ENCODE measurements at places on chromosomes 1 and 21.

GRCh38 chr1:26913754-26914619, at the start of gene NR0B2:
Gene NR0B2, minus strand, starts transcription at chr1:26913975. Its CDS starts 35 bp downstream, at chr1:26913940.
- peak; percentile 89 for DNase-seq
- H3K36me3 ChIP-seq, result no peaks in the 10 kb centered on the region
- H3K27me3 ChIP-seq, result no peaks in the 10 kb centered on the region
- H3K4me3 ChIP-seq, result peak within 1 kb of the TSS; percentile 43

GRCh38 chr1:85330711-85331290, 54.4 kb upstream of the BCL10 start:
- no peaks in the 10 kb centered on the region for H3K27me3 ChIP-seq
- H3K27ac ChIP-seq, result peak overlapping the region; percentile 81
- H3K4me3 ChIP-seq, result no peak overlapping the region
- H3K36me3 ChIP-seq, result no peaks in the 10 kb centered on the region
- no peak for DNase-seq
- H3K4me1 ChIP-seq, result peaks cover 26% of the 10 kb centered on the region

DNA sequence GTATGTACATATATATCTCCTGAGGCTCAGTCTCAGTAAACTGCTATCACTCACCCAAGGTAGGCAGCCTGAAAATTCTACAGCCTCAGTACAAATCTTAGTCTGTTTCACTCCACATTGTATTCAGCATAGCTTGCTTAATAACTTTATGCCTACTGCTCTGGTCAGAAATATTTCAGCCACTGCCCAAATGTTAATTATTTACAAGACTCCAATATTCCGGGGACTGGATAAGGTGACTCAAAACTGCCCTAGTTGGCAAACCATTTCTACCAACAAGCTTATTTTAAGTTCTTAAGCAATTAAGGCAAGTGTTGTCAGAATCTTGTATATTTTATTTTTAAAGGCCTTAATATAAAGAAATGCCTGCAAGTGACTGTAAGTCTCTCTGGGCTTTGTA, 114.8 kb downstream of the LRRIQ3 start:
- no peak overlapping the region for H3K4me3 ChIP-seq
- no peak for DNase-seq
- H3K4me1 ChIP-seq, result no peaks in the 10 kb centered on the region
- no peak overlapping the region for H3K27ac ChIP-seq
- H3K27me3 ChIP-seq, result no peaks in the 10 kb centered on the region

- H3K27me3 ChIP-seq, result no peaks in the 10 kb centered on the region
- no peak overlapping the region for H3K27ac ChIP-seq
- no peaks in the 10 kb centered on the region for H3K4me1 ChIP-seq
- no peak overlapping the region for H3K4me3 ChIP-seq
These were observed 140.1 kb upstream of the FMN2 start for GRCh38 chr1:239951511-239952140.

DNA sequence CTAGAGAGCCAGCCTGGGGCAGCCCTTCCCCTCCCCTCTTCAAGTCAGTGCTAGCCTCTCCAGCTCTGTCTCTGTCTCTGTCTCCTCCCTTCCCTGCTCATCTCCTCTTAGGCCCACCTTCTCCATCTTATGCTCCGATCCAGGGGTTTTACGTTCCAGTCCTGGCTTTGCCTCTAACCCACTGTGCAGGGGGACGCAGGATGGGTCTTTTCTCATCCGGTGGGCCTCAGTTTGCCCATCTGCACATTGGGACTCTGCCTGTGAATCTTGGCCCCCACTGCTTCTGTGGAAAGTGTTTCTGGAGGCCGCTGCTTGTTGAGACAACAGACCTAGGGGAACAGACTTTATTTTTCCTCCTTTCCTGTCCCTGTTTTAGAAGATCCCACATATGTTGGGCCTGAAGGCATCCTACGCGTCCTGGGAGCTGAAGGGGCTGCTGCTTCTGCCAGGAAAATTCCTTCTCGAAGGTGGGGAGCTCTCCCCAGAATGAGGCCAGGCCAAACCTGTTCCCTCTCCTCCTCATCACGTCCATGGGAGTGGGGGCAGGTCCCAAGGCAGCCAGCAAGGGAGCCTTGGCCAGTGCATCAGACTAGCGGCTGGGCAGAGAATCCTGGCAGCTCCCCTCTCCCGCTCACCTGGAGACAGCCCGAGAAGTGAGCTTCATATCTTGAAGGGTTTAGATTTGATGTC, 99.5 kb upstream of the CSF3R start:
- no peak for DNase-seq
- H3K4me3 ChIP-seq, result no peak overlapping the region
- H3K27me3 ChIP-seq, result peaks cover 38% of the 10 kb centered on the region
- no peaks in the 10 kb centered on the region for H3K36me3 ChIP-seq

- no peak for DNase-seq
- H3K27me3 ChIP-seq, result no peaks in the 10 kb centered on the region
- H3K4me1 ChIP-seq, result no peaks in the 10 kb centered on the region
- no peak overlapping the region for H3K4me3 ChIP-seq
These were observed 167.1 kb upstream of the DAB1 start for GRCh38 chr1:57590978-57591377.

- H3K4me3 ChIP-seq, result peak overlapping the region; percentile 8
- no peak overlapping the region for H3K27ac ChIP-seq
- no peak for DNase-seq
- H3K27me3 ChIP-seq, result peaks cover 56% of the 10 kb centered on the region
- no peaks in the 10 kb centered on the region for H3K36me3 ChIP-seq
- no peaks in the 10 kb centered on the region for H3K4me1 ChIP-seq
These were observed 18.8 kb downstream of the TNFRSF25 start for GRCh38 chr1:6447016-6447817.

DNA sequence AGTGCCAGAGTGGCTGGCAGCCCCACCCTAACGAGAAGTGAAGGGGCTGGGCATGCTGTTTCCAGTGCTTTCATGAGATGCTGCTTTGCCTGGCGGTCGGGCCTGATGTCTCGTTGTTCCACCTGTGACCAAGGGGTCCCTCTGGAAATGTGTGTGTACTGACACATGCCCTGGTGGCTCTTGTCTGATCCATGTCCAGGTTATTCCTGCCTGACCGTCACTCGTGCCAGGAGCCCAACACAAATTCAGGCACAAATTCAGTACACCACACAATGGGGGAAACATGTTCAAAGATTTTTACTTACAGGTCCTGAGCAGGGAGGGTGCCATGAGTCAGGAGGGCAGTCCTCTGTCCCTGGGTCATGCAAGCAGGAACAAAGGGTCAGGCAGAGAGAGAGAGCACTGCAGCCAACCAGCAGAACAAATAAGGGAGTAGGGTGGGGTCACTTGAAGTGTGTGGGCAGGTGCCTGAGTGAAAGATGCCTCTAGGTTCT, 76.3 kb downstream of the ADARB1 start:
- H3K27me3 ChIP-seq, result no peaks in the 10 kb centered on the region
- H3K4me3 ChIP-seq, result no peak overlapping the region
- H3K36me3 ChIP-seq, result peaks cover 13% of the 10 kb centered on the region
- DNase-seq, result no peak

- no peaks in the 10 kb centered on the region for H3K4me1 ChIP-seq
- no peak for DNase-seq
- H3K27me3 ChIP-seq, result no peaks in the 10 kb centered on the region
- H3K4me3 ChIP-seq, result no peak overlapping the region
- no peak overlapping the region for H3K27ac ChIP-seq
These were observed 21.3 kb downstream of the FAM20B start for GRCh38 chr1:179046808-179047635.

GRCh38 chr1:24632832-24633175, 10.3 kb upstream of the SRRM1 start:
- no peaks in the 10 kb centered on the region for H3K27me3 ChIP-seq
- DNase-seq, result no peak
- no peaks in the 10 kb centered on the region for H3K4me1 ChIP-seq
- H3K27ac ChIP-seq, result no peak overlapping the region
- no peaks in the 10 kb centered on the region for H3K36me3 ChIP-seq

DNA sequence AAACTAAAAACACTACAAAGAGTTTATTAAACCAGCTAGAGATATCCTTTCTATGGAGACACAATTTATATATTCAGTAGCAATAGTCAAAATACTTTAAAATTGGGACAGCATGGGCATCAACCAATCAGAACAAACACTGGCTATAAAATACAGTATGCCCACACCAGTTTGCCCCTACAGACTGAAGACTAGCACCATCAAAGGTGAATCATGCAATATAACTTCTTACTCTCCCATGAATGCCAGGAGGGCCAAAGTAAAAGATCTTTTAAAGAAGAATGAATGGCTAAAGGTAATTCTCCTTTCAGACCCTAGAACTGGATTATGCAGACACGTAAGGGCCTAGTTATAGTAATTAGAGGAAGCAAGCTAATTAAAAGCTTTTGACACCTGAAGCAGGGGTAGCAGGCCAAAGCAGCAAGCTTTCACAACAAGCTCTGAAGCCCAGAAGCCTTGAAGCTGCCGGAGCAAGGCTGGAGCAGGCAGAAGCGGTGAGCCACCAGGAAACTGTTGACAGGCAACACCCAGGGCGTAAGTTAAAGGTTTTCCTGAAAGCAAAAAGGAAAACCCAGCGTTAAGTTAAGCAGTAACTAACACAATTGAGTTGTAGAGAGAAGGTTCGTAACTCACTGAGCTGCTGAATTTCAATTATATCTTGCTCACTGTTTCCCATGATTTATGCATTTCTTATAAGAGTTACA, 99.3 kb downstream of the CDC42BPA start:
- DNase-seq, result no peak
- no peaks in the 10 kb centered on the region for H3K27me3 ChIP-seq
- no peaks in the 10 kb centered on the region for H3K36me3 ChIP-seq
- no peaks in the 10 kb centered on the region for H3K4me1 ChIP-seq
- H3K27ac ChIP-seq, result no peak overlapping the region

- H3K27me3 ChIP-seq, result no peaks in the 10 kb centered on the region
- no peak for DNase-seq
- H3K4me3 ChIP-seq, result no peak overlapping the region
- H3K27ac ChIP-seq, result no peak overlapping the region
- H3K36me3 ChIP-seq, result no peaks in the 10 kb centered on the region
These were observed 53.1 kb downstream of the NMNAT2 start for GRCh38 chr1:183365093-183365492.

DNA sequence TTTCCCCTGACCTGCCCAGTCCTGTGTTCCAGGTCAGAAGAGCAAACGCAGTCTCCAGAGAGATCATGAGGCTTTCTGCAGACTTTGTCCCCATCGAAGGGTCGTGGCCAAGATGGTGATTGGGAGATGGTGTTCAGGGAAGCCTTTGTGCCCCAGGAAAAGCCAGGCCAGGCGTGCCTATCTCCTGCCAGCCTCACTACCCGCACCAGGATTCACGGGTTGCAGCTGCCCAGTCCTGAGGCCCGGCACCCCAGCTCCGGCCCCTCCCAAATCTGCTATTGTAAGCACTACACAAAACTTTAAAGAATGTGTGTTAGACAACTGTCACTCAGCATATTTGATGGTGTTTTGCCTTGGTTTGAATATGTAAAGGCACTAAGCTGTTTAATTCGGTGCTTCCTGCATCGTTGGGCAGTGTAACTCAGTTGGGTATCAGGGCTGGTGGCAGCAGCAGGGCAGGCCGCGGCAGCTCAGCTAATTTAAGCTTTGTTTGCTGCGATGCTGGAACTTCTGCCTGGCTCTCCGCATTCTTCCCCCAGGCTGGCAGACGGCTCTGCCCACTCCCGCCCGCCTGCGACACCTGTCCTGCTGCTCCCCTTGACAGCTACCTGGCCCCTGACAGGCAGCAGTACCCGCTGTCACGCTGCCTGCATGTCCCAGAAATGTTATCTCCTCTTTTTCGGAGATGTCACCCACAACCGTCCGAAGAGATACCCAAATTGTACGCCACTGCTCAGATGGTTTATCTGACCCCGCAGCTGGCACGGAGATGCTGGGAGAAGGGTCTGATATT, 209.0 kb upstream of the VAMP3 start:
- no peaks in the 10 kb centered on the region for H3K4me1 ChIP-seq
- H3K4me3 ChIP-seq, result no peak overlapping the region
- no peak for DNase-seq
- H3K27ac ChIP-seq, result no peak overlapping the region

DNA sequence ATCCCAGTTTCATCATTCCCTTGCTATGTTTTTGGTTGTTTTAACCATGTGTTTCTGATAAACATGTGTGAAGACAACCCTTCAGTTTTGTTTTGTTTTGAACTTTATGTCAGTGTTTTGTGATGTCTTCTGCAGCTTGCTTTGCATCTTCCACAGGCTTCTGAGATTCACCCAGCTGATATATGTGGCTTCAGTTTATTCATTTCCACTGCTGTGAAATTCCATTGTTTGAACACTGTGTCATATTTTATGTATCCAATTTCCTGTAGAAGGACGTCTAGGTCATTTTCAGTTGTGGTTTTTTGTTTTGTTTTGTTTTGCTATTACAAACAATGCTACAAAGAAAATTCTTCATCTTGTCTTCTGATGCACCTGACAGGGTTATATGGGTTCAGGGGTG, 27.2 kb upstream of the SLC26A9 start:
- H3K4me3 ChIP-seq, result no peak overlapping the region
- no peaks in the 10 kb centered on the region for H3K4me1 ChIP-seq
- H3K27ac ChIP-seq, result no peak overlapping the region

- no peak overlapping the region for H3K27ac ChIP-seq
- no peak overlapping the region for H3K4me3 ChIP-seq
- no peaks in the 10 kb centered on the region for H3K27me3 ChIP-seq
- DNase-seq, result no peak
- no peaks in the 10 kb centered on the region for H3K4me1 ChIP-seq
These were observed 219.5 kb downstream of the TPR start for GRCh38 chr1:186155594-186155993.

DNA sequence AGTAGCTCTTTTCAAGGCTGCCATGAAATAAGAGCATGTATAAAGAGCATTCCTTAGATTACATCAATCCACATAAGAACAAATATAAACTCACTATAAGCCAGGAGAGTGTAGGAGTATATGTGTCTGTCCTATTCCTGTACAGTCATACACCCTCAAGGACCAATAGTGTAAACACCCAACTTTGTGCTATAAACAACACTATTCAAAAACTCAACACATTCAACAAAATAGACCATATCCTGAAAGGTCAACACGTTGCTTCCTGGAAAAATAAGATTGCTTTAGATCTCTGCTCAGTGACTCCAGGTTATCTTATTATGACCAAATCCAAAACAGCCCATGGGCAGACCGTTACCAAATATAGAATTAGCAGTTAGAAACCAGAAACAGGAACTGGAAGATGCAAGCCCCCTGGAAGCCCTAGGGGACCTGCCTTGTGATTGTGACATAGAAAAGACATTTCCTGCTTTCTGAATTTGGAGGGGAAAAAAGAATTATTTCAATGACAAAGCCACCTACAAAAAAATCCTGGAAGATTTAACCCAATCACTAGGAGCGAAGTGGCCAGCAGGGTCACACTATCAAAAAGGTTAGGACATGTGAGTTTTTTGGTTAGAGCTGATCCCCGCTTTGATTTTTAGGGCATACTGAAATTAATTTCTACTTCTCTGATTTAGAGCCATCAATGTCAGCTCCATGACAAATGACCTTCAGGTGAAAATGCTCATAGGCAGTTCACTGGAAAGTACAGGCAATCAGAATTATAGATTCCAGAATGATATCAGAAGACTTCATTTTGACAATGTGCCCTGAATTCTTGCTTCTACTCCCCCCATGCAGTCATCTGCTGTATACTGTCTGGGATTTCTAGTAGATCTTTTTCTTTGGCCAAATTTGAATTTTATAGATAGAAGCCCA, 59.9 kb downstream of the LRRC8C start:
- H3K27ac ChIP-seq, result peak overlapping the region; percentile 4
- peaks cover 8% of the 10 kb centered on the region for H3K36me3 ChIP-seq
- no peaks in the 10 kb centered on the region for H3K27me3 ChIP-seq
- DNase-seq, result no peak
- no peak overlapping the region for H3K4me3 ChIP-seq

- peak; percentile 39 for DNase-seq
- H3K27ac ChIP-seq, result no peak overlapping the region
These were observed 6.2 kb downstream of the ADAMTSL4 start for GRCh38 chr1:150555198-150555970.
